ENCODE measurements at places on chromosomes 6 and 20.

- DNase-seq: no peak
Measured at GRCh38 chr6:170572704-170573466, 11.6 kb downstream of the PDCD2 start.

GRCh38 chr20:42281801-42282200 lies 663.6 kb upstream of the CHD6 start:
- DNase-seq: no peak

- DNase-seq: no peak
Measured at GRCh38 chr6:38103921-38104320, 284.4 kb downstream of the ZFAND3 start.

DNA sequence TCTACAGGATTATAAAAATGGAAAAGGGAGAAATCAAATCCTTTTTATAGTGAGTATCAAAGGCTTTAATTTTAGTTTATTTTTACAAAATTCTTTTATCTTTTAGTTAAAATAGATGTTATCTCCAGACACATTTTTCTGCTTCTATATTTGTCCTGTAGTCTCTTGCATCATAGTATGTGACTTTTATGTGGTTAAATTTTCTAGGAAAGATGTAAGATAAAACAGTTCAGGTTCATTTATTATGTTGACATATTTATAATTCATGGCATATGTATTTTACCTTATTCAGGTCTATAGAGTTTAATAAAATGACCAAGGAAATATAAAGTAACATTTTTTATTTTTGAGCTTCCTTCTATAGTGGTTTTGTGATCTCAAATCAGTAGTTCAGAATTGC lies 52.7 kb upstream of the PRL start:
- DNase-seq: no peak

DNA sequence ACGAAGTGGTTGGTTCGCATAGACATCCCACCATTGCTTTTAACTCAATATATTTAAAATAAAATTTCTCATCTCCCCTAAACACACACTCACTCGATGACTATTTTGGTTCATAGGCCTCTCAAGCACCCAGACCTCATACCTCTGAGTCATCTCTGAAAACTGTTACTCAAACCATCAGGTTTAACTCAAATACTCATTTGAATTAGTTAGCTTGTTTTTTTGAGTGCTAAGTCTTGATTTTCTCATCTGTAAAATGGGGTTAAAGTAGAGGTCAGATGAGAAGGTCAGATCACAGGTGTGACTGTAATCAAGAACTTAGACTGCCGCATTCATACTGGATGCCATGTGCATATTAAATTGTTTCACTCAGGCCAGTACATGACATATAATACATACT lies 243.9 kb upstream of the TENT5A start:
- DNase-seq: peak; percentile 54

DNA sequence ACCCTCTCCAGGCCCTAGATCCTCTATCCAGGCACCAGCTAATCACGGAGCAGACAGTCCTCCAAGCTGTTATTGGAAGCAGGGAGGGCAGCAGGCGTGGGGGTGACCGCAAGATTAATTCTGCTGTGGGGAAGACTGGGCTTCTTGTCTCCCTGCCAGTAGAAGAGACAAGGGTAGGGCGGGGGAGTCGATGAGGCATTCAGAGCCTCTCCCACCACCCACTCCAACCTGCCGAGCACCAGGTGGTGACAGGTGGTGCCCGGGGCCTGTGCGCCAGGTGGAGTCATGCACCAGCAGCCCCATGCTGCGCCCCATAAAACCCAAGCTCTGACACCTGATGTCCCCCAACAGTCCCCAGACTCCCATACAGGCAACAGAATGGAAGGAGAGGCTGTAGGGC lies 89.6 kb downstream of the CDH22 start:
- no peak for DNase-seq

GRCh38 chr20:35111141-35111888 lies 18.7 kb upstream of the TRPC4AP start:
- DNase-seq: no peak

DNA sequence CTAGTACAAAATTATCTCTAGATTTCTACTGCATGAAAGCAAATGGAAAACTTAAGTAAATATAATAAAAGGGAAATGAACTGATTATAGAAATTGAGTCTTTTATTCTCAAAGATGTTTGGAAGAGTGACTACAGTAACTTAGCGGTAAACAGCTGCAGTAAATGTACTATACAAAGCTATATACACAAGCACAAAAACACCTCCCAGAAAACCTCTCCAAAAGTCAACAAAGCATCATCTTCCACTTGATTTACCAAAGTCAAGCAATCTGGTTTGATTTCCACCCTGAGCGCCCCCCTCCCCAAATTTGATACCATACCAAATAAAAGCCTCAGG lies 142.1 kb upstream of the SHLD1 start:
- DNase-seq: no peak

DNA sequence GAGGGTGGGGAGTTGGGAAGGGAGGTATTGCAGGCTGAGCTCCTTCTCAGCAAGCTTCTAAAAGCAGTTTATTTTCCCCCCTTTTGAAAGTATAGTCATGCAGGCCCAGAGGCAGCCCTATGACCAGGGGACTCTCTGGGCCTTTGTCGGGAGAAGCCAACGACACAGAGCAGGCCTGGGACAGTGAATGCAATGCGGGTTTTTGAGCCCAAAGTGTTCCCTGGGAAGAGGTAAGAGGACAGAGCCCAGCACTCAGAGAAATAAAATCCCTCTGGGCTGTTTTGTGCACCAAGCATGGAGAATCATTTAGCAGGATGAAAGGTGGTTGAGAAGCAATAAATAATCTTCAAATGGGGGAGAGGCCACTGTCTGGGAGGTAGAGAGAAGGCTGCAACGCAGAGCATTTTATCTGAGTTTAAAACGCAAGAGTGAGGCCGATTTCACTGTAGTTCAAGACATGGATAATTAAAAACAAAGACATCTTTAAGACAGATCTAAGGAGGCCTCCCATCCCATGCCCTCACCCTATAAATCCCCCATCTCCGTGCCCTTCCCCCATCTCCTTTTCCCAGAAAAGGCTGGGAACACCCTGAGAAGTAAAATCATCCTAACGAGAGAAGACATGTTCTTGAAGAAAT lies 237.5 kb downstream of the CDC5L start:
- no peak for DNase-seq

GRCh38 chr20:54874718-54875117 lies 399.3 kb downstream of the DOK5 start:
- DNase-seq: no peak

DNA sequence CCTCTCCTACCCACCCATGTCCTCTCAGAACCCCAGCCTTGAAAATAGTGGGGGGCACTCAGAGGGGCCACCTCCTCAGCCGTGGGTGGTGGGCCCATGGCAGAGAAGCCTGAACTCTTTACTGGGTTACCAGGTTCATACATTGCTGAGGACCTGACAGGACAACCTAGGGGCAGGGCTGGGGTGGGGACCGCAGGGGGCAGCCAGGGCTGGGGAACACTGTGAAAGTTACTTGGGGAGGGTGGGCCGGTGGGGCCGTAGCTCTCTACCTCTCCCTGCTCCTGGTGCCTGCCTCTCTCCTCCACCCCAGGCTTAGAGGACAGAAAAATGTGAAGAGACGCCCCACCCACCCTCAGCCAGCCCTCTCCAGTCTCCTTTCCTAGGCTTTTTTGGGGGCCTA lies 15.4 kb downstream of the MDFI start:
- DNase-seq: no peak

DNA sequence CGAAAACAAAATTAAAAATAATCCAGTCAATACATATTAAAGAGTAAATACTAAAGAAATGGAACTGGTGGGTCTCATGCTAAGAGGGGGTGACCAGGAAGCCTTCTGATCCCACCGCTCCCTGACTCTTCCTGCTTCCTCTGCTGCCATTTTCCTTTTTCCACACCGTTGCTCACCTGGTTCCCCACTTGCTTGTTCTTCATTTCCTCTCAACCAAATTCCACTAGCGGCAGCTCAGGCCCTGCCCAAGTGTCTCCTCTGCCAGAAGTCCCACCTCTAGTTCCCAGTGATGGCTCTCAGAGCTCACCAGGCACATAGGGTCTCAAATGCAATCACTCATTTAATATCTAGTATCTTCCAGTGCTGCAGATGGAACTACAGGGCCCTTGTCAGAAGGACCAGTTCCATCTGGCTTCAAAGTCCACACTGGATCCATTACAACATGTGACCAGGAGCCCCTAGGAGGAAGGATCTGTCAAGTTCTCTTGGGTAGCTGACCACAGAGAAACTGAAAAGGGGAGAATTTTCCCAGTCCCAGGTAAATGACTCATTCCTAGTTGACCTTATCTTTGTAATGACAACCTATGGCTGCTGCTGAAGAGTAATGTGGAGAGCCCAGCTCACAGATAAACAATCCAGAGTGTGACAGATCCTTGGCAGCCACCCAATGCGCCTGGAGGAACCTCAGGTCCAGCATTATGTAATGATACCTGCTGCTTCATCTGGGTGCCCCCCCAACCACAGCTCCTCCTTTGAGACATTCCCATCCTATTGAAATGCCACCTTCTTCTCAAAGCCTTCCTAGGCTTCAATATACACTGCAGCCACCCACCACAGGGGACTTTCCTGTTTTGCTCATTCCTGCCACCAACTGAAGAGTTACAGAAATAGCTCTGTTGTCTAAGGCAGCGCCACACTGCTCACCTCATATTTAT lies 38.2 kb downstream of the ELMO2 start:
- no peak for DNase-seq

- DNase-seq: no peak
Measured at GRCh38 chr20:58971429-58971828, 9.6 kb upstream of the NELFCD start.

GRCh38 chr6:85469276-85470022 lies 19.6 kb downstream of the NT5E start:
- DNase-seq: no peak

GRCh38 chr20:44080646-44081267 lies 106.2 kb downstream of the JPH2 start:
- DNase-seq: peak; percentile 81

- no peak for DNase-seq
Measured at GRCh38 chr6:30074331-30075093, 1.1 kb downstream of the RNF39 start.

DNA sequence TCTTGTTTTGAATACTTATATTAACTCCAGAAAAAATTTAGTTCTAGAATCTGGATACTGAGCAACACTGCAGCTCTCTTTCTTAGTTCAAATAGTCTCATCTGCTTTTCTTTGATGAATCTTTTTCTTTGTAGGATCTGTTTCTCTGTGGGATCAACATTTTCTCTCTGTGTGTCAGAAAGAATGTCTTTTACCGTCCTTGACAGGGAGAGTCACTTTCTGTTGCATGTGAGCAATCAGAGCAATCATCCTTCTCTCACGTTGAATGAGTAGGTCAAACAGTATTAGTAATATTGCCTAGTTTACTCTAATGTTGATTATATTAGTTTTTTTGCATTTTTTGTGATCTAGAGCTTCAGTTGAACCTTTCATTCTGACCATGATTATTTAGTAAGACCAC lies 130.9 kb downstream of the TRMT11 start:
- DNase-seq: no peak

GRCh38 chr6:3045369-3045768 lies 22.9 kb upstream of the RIPK1 start:
- no peak for DNase-seq

DNA sequence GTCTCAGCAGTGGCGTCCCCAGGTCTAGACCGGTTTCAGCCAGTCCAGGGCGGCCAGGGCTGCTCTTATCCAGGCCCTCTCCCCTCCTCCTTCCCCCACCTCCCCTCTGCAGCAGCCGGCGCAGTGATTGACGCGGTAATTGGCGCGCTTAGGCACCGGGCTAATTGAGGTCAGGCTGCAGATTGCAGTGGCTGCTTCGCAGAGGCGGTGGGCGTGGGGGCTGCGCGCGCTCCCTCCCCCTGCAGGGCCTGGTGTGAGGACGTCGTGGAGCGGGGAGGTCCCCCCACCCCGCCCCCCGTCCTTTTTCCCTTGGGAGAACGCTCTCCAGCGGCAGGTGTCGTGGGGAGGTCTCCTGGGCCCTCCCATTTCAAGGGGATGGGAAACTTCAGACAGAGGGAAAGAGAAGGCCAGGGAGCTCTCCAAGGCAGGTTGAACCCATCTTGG lies 70.4 kb upstream of the BLCAP start:
- DNase-seq: no peak

DNA sequence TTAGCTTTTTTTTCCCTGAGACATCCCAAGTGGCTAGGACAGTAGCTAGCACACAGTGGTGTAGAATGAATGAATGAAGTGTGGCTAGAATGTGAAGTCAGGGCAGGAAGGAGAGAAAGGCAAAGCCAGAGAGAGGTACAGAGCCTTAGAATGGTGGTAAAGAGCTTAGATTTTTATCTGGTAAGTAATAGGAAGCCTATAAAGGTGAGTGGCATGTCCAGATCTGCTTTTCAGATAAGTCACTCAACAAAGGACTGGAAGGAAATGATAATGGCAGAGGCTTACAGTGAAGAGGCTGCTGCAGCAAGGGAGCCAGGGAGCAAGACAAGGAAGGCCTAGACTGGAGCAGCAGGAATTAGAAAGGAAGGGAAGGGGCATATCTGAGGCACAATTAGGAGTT lies 96.0 kb upstream of the PRDM1 start:
- DNase-seq: no peak

DNA sequence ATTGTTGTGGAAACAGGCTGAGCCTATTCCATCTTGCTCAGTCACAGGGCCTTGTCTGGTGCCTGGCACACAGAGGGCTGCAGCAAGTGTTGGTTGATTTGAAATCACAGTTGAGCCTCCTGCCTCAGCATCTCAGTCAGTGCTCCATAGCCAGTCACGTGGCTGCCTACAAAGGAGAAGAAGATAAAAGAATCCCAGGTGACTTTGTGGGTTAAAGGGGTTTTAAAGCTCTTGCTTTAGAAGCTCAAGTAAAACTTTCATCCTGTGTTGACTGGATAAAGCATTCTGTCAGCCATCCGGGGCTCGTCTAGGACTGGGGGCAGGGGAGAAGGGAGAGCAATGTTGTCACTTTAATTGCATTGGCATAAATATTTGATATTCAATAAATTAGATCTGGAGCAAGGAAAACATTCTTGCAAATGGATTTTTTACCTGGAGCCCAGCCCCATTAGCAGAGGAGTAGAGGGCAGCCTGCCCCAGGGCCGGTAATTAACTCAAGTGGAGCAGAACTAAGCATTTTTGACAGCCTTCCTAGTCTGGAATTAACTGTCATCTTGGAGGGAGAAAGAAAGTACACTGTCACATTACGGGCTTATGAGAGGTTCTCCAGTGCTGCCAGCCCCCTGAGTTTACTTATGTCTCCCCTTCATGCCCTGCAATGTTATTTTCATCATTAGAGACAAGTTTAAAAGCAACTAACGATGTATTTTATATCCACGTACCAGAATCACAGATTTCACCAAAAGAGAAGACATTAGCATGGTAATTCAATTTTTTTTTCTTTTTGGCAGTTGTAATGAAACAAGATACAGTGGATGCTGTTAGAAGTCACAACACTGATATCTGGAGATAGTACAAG lies 71.7 kb upstream of the GTSF1L start:
- no peak for DNase-seq

DNA sequence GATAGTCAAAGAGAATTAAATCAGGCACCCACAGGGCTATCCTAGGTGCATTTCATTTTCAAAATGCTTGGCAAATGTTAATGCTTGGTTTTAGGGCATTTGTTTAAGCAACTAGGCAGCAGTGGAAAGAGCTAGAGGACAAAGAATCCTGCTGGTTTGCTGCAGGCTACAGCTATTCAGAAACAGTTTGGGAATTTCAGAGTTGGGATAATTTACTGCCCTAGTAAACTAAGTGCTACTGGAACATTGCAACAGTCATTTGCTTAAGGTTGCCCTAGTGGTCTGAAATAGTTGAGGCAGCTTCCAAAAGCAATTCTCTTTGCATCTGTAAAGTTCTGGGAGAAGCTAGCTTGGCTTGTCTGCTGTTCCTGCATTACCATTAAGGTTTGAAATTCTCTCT lies 312.7 kb downstream of the LAMA2 start:
- no peak for DNase-seq
